ENCODE measurements at places on chromosomes 1 and 21.

- no peak for DNase-seq
These were observed 627 bp downstream of the PLEKHA6 start for GRCh38 chr1:204359131-204359473.

DNA sequence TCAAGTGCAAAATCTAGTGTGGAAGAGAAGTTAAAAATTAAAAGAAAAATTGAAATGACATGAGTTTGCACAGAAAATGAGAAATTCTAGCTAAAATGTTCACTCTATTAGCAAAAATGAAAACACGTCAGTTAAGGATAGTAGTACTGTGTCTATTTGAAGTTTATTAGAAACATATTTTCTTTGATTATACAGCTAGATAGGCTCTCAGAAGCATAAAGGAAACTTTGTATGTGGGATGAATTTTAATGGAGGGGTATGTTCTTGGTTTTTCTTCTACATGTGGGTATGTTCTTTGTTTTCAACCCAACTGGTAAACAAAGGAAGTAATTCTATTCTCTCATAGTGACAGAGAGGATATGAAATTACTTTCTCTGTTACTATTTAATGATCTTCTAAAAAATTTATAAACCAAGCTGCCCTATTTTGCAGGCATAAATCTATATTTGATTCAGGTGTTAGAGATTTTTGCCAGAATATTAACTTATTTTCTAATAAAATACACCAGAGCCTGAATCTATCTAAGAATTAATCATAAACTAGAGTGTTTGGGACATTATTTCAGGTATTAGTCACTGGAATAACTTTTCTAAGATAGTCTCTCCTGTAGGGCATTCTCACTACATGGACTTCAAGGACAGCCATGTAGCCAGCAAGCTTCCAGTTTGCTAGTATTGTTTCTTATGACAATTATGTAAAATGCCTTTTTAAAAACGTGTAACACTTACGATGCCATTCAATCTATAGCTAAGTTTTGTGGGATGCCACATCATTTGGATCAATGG is 15.8 kb downstream of the GPSM2 start:
- DNase-seq, result no peak

DNA sequence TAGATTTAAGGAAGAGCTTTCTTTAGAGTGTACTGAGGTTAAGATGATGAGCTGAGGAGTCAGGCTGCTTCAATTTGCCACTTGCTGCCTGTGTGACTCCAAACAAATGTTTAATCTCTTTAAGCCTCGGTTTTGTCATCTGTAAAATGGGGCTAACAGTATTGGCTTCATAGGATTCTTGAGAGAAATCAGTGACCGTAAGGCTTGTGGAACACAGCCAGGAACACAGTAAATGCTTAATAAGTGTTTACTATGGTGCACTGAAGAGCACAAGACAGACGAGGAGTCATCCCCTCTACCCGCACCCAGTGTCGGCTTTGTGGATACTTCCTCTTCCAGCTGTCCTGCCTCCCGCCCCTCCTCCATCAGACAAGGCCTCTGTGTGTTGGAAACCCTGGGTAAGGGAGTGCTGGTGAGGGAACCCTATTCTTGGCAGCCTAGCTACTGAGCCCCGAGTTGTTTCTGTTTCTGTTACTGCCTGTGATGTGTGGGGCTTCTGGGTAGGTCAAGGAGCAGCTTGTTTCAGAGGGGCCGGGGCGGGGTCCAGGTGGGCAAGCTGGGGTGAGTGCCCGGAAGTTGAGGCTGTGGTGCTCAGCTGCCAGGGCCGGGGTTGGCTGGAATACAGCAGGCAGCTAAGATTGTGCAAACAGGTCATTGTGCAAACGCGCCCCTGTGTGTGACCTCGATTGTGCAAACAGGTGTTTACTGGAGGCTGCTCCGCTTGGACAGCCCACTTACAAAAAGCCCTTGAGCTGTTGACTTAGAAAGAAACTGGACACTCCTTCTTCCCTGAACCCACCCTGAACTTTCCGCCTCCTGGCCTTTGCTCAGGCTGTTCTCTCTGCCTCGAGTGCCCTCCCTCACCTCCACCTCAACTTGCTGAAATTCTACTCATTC is 4.0 kb upstream of the CSF3R start:
- no peak for DNase-seq

DNA sequence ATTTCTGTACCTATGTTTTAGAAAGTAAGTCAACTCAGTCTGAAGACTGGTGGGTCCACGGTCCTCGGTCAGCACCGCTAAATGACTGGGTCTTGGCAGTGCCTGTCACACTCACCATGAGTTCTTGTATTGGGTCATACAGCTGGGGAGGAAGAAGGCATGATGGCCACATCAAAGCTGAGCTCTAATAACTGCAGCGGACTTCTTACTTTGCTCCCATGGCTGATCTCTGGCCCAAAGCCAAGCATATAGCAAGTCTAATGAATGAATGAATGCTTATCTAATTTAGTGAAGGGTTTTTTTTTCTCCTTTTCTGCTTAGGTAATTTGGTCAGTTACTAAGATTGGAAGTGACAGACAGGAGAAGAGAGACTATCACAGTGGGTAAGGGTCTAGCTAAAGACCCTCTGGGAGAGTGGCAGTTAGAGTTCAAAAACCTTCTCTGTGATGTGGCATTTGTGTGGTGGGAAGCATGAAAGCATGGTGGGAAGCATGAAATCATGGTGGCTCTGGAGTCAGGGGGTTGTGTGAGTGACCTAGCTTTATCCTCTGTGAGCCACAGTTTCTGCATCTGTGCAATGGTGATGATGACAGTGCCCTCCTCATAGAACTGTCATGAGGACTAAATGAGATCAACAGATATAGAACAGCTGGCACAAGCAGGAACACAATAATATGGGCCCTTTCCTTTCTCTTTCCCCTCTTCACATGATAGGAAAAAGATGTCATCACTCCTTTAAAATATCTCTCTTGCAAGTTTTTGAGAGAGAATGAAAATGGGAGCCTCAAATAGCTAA is 78.9 kb upstream of the JAK1 start:
- no peak for DNase-seq

GRCh38 chr1:214707306-214708087 is 104.5 kb downstream of the CENPF start:
- DNase-seq, result no peak

GRCh38 chr21:32533611-32534010 is 51.7 kb downstream of the TCP10L start:
- no peak for DNase-seq

Data from stimulated activated CD4-positive, alpha-beta T cell treated with anti-CD3 and anti-CD28 coated beads, Interleukin-4, amount 100 ng/mL, for 48 hours (primary cell).